Dermis microvascular lymphatic vessel endothelial cell (primary cell): ENCODE measurements at places on chromosomes 13 and 19.

DNA sequence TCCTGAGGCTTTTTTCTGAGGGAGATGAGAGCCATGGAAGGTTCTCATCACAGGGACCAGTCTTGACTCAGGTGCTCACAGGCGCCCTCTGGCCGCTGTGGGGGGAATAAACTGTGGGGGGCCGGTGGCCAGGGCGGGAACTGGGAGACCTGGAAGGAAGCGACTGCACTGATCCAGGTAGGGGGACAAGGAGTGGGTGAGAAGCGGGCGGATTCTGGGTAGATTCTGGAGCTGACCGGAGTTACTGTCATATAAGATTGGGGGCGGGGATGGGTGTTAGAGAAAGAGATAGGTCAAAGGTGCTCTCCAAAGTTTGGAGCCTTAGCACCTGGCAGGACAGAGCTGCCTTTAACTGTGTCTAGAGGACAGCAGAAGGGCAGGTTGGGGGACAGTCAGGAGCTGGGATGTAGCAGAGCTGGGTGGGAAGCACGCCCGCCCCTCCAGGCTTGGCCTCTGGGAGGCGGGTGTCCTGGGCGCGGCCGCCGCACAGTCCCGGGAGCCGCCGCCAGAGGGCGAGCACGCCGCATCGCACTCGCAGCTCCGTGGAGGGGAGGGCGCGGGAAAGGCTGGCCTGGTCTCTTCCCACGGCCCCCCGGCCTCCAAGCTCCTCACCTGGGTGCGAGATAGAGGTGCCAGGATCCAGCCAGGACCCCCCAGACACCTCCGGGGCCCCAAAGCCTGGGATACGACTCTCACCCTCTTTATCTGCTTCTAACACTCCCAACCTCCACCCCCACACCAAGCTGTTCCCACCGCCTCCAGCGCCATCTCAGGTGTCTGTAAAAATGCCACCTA lies 4.2 kb upstream of the DAND5 start:
- peak; percentile 79 for DNase-seq

DNA sequence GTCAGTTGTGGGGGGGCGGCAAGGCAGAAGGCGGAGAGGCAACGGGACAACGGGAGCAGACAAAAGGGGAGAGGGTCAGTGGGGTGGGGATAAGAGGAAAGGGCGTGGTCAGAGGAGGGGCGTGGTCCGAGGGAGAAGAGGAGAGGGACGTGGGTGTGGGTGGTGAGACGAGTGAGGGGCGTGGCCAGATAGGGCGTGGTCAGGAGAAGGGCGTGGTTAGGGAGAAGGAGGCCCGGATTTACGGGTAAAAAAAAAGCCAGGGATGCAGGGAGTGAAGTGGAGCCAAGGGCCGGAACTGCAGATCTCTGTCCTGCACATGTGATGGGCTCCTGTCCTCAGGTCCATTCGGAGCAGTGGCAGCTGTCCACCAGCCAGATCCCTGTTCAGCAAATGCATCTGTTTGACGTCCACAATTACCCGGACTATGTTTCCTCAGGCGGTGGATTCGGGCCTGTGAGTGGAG lies 21.5 kb downstream of the CPT1C start:
- DNase-seq = no peak

GRCh38 chr19:12668932-12669269 lies 2.3 kb downstream of the WDR83 start:
- peak; percentile 68 for DNase-seq

- DNase-seq = no peak
These were observed 18.3 kb downstream of the ZNF77 start for GRCh38 chr19:2926341-2927031.

- DNase-seq = no peak
These were observed 14.5 kb upstream of the ZBTB32 start for GRCh38 chr19:35689836-35690235.

GRCh38 chr13:96836733-96837132 lies 157.5 kb downstream of the OXGR1 start:
- no peak for DNase-seq

GRCh38 chr19:29367791-29368222 lies 154.9 kb upstream of the UQCRFS1 start:
- DNase-seq = no peak

GRCh38 chr19:14116918-14117578 lies 514 bp downstream of the PRKACA start:
- DNase-seq = no peak

DNA sequence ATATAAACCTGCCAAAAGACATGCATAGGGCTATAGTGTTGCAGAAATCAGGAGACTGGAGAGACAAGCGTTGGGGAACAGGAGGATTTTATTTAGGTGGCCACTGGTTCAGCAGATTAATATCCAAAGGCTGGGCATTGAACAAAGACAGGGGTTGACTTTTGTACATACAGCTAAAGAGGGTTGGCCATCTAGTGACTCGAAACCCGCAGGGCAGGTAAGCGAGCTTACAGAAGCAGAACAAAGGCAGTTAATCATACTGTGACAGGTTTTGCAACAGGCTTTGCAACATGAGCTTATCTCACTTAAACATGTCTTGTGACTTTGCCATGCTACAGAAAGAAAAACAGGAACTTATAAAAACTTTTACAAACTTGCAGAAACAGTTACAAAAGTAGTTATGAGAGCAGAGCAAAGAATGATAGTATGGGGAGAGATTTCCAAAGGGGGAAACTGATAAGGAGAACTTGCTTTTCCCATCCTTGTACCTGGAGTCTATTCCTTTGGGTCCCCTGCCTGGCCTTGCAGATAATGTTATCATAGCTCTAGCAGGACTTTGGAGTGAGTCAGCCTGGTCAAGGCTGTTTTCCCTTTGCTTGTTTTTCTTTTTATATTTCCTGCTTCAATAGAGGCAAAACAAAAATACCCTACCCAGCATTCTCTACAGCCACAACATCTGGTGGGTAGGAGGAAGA lies 234.2 kb downstream of the PCDH17 start:
- DNase-seq = no peak

DNA sequence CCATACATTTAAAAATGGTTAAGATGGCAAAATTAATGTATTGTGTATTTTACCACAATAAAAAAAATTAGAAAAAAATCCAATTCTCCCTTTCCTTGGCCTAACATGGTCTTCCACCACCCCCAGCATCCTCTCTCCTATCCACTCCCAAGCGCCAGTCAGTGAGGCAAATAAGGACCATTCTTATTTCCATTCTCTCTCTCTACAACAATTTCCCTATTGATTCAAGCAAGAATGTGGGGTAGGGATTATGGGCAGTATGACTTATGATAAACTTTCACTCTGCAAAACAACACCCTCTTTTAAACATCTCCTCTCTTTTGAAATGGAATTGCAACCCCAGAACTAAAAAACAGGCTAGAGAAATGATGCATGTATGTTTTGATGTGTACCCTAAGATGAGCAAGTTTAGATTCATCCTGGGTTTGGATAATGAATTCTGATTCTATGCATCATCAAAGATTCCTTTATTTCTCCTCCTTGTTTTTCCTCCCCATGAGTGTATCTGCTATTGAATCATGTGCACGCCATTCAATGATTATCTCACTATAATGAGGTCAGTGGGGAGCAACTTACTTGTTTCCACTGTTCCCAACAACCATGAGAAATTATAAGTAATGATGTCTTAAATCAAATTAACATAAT lies 3.5 kb downstream of the STARD13 start:
- DNase-seq = no peak

DNA sequence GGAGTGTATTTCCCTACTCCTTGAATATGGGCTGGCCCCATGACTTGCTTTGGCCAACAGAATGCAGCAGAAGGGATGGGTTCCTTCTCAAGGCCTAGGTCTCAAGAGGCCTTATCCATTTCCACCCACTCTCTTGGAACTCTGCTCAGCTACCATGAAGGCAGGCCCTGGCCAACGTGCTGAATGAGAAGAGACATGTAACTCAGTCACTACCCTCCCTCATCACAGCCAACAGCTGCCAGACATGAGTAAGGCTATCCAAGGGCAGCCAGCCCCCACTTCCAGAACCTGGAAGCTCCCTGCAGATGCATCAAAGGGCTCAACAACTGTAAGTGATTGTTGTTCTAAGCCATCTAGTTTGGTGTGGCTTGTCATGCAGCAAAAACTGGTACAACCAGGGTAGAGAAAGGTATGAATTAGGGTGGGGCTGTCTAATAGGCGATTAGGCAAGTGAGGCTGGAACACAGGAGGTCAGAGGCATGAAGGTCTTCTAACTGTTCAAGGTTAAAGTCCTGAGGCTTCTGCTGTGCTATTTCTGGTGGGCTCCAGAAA lies 1.4 kb upstream of the RASL11A start:
- DNase-seq = no peak

GRCh38 chr13:61765181-61765742 lies 349.6 kb upstream of the PCDH20 start:
- no peak for DNase-seq

GRCh38 chr13:60716313-60716712 lies 319.3 kb downstream of the TDRD3 start:
- no peak for DNase-seq

GRCh38 chr19:56507446-56508289 lies at the start of gene ZNF471:
Gene ZNF471, plus strand, starts transcription at chr19:56507855. Its CDS starts 3,717 bp downstream, at chr19:56511572.
- DNase-seq = peak; percentile 99

- DNase-seq = no peak
These were observed 15.8 kb upstream of the ALOX5AP start for GRCh38 chr13:30719525-30719914.

GRCh38 chr19:970695-971094 lies 13.4 kb upstream of the WDR18 start:
- no peak for DNase-seq

- DNase-seq = no peak
These were observed 66.4 kb downstream of the ZNF730 start for GRCh38 chr19:23183251-23183650.

DNA sequence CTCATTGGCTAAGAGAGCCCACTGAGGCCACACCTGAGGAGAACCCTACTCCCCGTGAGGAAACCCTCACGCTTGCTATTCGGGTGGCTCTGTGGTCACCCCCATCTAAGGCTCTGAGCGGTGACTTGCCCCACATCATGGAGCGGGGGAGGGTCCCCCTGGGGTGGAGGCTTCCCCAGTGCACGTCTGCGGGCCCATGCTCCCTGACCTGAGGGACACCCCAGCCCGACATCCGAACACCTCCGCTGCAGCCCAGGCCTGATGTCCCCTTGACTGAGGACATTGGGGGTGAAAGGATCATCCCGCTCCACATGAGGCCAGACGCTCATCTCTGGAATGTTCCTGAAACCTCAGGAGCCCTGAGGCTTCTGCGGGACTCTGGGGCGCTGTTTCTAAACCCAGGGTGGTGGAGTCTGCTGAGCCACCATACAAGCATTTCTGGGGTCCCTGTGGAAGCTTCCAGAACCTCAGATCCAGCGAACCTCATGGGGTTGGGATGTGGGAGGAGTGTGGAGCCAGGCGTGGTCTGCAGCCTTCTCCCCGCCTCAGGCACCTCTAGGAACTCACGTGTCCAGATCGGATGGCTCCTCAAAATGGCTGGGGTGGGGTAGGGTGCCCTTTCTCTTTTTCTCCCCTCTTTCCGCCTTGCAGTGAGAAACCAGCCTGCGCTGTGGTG lies 19.9 kb downstream of the TMED1 start:
- DNase-seq = no peak

GRCh38 chr13:105462098-105462497 lies 1073.4 kb downstream of the EFNB2 start:
- DNase-seq = no peak

DNA sequence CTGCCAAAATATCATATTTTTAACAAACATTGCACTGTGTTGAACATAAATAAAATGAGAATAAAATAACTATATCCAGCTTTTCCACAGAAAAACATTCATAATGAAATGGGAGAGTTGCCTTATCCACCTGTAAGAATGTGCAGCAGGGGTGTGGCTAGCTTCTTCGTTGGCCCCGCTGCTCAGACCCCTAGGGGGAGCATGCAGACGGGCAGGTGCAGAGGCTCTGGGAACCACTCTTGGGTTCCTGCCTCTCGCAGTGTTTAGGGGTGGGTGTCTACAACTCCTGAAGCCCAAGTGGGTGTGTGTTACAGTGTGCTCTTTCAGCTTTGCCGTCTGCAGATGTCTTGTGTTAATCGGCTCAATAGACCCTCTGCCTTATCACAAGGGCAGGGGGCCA lies 121.7 kb downstream of the SLITRK5 start:
- no peak for DNase-seq

GRCh38 chr19:38263689-38264485 lies 486 bp upstream of the SPINT2 start:
- DNase-seq = no peak

DNA sequence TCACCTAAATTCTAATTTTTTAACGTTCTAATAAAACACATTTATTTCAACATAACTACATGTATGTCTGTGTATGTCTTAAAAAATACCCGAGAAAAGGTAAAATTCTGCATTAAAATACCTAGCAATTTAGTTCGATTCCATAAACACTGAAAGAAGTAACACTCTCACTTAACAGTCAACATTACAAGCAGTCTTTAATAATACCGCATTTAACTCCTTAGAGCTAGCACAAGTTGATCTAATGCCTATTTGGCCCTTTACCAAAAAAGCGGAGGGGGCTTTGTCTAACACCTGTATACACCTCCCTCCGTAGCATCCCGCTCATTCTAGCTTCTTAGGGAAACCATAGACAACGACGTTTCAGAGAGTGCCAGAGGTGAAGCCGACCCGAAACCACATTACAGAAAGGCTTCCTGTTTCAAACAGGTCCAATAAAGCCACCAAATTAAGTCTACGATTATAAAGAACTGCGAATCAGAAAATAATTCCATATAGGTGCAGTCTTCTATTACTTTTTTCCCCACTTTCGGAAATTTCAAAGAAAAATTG lies 1.2 kb downstream of the SPART start:
- DNase-seq = peak; percentile 16

DNA sequence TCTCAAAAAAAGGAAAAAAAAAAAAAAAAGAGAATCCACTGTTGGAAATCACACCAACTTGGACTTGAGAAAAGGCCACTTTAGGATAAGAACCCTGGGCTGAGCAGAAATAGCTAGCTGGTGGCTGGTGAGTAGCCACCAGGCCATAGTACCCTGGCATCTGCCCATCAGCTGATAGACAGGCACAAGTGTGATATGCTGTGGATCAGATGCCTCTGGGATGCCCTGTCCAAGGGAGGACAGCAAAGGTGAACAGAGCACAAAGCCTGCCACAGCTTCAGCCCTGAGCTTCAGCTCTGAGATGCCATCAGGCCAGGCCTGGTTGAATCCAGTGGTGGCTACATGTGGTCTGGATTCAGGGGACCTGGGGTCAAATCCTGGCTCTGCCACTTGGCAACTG lies 8.7 kb downstream of the SIRT2 start:
- DNase-seq = no peak

DNA sequence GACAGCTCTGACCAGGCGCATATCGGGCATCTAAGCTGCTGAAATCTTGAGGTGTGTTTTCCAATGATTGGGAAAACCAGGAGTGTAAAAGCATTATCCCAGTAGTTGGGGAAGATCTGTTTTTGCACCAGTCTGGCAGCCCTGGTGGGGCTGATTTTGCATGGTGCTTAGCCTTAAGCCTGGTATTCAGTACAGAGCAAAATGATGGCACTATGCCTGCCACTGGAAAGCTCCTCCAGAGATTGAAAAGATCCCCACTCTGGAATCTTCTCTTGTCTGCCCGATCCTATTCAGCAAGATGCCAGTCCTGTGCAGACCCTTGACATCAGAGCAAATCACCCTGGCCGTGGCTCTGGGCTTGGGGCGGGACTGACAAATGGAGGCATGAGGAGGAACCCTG lies 44.7 kb upstream of the SIAH3 start:
- no peak for DNase-seq

GRCh38 chr13:30274083-30274482 lies 33.3 kb downstream of the KATNAL1 start:
- DNase-seq = no peak

- DNase-seq = peak; percentile 61
These were observed at the start of gene MARK4 for GRCh38 chr19:45250832-45251451. Gene MARK4, plus strand, starts transcription at chr19:45251271. Its CDS starts 318 bp downstream, at chr19:45251589.

- DNase-seq = no peak
These were observed 1.2 kb downstream of the C5AR1 start for GRCh38 chr19:47310819-47311218.

GRCh38 chr13:33172911-33173310 lies 112.6 kb downstream of the STARD13 start:
- DNase-seq = no peak
